ENCODE measurements at places on chromosomes 4 and X.

GRCh38 chrX:19372170-19372546 is 28.4 kb downstream of the PDHA1 start:
- DNase-seq = peak; percentile 49

DNA sequence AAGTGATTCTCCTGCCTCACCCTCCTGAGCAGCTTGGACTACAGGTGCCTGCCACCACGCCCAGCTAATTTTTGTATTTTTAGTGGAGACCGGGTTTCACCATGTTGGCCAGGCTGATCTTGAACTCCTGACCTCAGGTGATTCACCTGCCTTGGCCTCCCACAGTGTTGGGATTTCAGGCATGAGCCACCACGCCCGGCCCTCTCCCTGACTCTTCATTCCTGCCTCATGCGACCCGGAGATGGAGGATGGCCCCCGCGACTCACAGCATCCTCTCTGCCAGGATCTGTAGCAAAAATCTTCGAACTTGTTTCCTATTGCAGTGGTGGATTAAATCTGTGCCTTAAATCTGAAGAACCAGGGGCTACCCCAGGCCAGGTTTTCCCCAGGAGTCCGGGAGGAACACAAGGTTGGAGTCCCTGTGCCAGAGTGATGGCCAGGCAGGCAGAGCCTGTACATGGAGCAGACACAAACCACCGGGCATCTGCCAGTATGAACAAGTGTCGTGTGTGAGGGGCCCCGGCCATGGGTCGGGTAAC is 11.5 kb downstream of the CPLX1 start:
- DNase-seq = no peak

DNA sequence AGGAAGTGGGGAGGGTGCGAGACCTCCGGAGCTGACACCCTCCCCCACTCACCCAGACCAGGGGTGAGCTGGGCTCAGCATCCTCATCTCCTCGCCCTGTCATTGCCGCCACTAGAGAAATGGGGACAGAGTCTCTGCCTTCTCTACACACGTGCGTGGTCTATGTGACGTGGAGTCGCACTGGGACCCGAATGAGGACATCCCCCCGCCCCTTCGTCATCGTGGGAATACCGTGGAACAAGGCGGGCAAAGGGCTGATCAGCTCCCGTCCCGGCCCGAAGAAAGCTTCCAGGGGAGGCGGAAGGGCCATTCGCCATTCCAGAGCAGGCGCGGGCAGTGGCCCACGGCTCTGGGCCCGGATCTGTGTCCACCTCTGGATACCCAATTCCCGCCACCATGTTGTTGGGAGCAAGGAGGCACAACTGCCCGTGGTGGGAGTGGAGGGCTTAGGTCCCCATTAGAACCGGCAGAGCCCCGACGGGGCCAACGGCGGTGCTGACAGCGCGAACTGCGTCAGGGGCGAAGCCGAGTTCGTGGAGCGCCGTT is 12.0 kb downstream of the HMX1 start:
- DNase-seq = no peak

DNA sequence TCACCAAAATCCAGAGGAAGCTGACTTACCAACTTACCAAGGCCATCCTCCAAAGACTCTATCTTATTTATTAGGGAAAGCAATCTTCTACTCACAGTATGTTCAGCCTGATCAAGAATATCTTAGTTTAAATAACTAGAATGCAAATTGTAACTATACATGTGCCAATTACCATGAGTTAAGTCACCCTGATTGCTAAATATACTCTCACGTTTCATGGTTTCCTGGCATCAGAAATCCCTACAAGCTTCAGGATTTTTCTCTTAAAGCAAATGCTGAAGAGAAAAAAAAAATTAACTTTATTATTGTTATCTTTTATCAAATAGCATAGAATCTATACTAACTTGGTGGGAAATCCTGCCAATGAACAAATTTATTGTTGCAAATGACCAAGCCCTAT is 63.0 kb upstream of the MXD4 start:
- no peak for DNase-seq

DNA sequence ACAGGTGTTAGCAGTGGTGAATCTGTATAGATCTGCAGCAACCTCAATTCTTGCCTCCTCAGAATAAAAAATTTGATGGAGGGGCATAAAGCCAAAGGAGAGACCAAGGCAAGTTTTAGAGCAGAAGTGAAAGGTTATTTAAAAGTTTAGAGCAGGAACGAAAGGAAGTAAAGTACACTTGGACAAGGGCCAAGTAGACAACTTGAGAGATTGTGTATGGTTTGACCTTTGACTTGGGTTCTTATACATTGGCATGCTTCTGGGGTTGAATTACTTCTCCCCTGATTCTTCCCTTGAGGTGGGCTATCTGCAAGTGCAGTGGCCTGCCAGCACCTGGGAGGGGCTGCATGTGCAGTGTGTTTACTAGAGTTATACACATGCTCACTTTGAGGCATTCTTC is 278.8 kb upstream of the NDST3 start:
- DNase-seq = no peak

- no peak for DNase-seq
These were observed 63.7 kb upstream of the PDGFRA start for GRCh38 chr4:54165438-54165837.

- DNase-seq = no peak
These were observed 50.1 kb upstream of the MSANTD1 start for GRCh38 chr4:3198906-3199305.

DNA sequence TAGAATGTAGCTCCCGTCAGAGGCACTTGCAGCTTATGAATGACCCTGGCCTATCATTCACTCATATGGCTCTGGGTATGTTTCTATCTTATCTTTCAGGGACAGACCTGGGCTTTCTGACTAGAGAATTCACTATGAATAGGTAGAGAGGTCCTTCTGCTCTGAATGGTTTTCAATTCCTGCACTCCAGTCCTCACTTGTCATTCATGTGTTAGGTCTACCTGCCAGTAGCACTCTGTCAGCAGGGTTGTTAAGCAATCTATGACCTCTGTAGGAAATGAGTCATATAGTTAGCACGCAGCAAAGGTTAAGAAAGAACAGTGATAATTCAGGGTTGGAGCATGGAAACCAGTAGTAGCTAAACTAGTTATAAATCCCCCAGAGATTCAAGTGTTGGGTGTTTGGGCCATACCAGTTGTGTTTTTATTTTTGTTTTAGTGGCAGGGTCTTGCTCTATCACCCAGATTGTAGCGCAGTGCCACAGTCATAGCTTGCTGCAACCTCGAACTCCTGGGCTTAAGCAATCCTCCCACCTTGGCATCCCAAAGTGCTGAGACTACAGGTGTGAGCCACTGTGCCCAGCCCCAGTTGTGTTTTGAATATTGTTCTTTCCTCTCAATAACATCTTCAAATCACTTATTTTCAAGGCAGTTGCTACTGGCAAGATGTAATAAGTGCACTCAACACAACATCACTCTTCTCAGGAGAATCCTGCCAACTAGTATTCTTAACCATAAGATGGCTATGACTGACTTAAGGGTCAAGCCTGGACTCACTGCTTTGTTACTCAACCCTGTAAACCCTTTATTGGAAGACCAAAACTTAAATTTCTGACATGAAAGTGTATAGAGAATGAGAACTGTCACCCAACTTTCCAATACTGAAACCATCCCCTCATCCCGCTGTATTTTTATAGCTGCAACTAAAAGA is 25.1 kb downstream of the ARL13A start:
- no peak for DNase-seq

- no peak for DNase-seq
These were observed 46.9 kb downstream of the ANTXR2 start for GRCh38 chr4:80026100-80026499.

DNA sequence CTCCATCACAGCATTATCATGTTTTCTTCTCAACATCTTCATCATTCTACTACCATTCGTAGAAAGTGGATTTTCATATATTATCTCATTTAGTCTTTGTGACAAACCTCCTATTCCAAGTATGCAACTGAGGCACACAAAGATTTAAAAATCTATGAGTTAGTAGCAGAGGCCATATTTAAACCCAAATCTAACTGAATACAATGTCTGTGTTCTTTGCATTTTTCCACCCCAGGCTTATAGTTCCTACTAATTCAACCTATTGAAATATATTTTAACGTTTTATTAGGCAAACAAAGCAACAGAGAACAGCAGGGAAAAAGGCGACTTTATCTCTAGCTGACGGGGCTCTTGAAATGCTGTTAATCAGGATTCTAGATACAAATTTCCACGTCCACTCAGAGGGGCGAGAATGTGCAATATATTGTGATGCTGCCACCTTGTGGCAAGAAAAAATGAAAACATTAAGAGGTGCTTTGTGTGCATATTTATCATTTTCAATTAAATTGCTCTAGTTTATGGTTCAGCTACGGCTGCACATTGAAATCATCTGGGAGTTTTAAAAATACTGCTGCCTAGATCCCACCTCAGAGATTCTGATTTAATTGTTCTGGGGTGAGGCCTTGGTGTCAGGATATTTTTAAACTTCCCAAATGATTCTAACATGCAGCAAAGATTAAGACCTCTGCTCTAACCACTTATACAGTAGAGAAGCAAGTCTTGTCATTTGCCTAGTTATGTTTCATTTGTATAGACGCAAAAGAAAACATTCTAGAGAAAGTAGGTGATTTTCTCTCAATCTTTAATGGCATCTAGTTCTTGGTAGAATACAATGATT is 315.9 kb downstream of the MAPK10 start:
- DNase-seq = no peak

- DNase-seq = no peak
These were observed 277.3 kb upstream of the KLF3 start for GRCh38 chr4:38386654-38387188.

DNA sequence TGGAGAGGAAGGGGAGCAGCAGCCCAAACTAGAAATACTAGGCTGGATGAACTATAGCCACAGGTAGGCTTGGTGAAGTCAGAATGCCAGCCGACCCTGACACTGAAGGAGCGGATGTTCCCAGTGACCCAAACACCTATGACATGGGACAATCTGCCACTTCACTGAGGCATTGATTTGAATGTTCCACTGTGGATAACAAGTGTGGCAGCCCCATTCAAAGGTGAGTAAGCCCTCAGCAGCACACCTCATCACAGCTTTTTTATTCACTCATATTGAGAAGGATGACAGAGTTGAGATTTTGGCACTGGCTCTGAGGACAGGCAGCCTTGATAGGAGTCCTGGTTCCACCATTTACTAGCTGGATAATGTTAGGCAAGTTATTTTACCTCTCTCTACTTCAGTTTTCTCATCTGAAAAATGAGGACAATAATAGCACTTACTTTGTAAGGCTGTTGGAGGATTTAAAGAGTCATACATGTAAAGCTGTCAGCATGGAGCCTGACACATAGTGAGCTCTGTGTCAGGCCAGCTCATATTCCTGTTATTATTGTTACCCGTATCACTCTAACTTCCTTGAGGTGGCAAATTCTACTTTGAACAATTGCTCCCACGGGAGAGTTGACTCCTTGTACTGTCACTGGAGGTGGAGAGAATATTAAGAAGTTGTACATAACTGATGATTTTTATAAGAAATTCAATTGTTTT is 114.6 kb downstream of the RASL11B start:
- DNase-seq = no peak

- DNase-seq = no peak
These were observed 19.1 kb upstream of the HSFX4 start for GRCh38 chrX:149910178-149910695.

DNA sequence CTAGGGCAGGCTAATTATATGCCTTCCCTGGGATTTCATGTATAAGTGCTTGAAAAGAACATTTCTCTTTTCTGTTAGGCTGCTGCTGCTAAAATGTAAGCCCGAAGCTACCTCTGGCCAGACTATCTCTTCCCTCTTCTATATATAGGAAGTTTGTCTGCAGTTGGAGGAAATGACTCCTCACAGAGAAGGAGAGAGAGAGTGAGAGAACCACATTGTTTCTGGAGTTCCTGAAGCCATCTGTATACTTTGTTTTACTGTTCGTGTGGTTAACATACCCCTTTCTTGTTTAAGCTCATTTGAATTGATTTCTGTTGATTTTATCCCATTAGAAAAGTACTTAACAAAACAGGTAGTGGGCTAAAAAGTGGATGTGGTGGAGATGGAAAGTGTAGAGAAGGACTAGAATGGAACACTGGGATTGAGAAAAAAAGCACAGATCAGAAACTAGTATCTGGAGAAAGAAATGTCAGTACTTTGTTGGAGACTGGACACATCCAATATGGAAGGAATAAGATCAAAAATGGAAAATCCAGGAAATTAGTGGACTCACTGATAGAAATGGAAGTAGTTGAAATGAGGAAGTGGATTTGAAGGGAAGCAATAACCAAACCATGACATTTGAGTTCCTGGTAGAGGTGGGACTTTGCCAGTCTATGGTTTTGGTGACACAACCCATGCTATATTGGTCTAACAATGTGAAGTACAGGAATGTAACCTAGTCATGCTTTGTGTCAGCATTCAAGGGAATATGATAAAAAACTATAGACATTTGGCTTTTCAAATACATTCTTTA is 112.6 kb downstream of the TMA16 start:
- no peak for DNase-seq

DNA sequence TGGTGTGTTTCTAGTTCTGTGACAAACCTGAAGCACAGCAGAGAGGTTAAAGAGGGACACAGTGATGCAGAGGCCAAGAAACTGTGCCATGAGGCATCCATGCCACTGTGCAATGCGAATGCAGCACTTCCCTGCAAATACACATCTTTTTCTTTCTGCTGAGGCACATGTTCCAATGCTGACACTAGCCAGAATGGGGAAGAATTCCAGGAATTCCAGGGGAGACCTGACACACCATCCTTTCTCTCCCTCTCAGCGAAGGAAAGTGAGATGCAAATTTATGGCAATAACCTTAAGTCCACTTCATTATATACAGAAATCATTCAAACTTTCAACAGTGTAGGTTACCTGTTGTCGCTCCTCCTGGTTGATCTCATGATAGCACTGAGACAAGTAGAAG is 204.8 kb downstream of the LDB2 start:
- DNase-seq = no peak

DNA sequence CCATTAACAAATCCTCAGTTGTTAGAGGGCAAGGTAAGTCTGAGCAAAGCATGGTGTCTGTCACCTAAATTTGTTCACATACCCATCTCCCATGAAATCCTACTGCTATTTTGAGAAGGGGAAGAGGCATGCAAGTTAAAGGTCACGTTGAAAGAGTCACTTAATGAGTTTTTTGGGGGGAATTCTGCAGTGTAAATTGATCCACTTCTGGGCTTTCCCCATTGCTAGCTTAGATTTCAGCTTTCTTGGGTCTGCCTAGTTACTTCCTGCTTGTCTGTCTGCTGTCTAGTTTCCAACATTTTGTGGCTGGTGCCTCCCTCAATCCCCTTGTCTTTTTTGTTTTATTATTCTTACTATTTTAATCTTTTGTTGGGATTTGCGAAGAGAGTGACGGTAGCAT is 32.0 kb downstream of the CEP135 start:
- DNase-seq = no peak

- no peak for DNase-seq
These were observed at the start of gene TCEAL9 for GRCh38 chrX:103356130-103356798. TSS of gene TCEAL9 (plus strand) at chrX:103356506. CDS start at chrX:103357685, 1,179 bp downstream.

- no peak for DNase-seq
These were observed 389.2 kb downstream of the ADAM29 start for GRCh38 chr4:175307326-175307725.

DNA sequence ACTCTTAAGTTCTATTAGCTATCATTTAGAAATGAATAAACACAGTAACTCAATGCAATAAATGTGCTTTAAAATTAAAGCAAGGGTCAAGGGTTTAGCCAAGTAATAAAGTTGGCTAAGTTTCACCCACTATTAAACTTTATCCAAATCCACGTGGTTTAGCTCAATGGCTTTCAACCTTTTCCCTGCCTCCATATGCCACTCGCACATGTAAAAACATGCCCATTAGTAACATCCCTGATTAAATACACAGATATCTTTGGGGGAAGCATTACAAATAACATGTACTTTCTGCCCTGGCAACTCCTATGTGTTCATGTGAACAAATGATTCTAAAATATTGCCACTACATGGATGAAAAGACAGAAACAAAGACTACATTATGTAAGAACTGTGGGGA is 130.8 kb downstream of the ZAR1 start:
- DNase-seq = no peak
